ENCODE measurements at places on chromosomes 3 and 15.

GRCh38 chr3:30453360-30454039 is 152.9 kb upstream of the TGFBR2 start:
- DNase-seq = no peak

DNA sequence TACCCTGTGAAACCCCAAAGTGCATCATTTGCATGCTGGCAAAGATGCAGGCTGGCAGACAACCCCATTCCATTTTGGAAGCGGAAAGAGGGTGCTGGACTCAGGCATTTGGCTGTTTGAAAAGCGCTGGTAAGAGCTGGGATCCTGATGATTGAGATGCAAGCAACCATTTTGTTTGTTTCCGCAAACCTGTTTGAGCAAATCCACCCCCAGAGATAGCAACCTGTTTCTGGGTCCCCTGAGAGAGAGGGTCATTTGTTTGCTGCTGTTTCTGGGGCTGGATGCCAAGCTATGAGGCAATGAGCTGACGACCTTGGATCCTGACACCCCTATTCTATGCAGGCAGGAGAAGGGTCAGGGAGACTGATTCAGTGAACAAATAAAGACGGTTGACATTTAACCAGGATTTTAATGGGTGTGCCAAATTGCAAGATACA is 9.8 kb downstream of the SLC6A1 start:
- DNase-seq = no peak

DNA sequence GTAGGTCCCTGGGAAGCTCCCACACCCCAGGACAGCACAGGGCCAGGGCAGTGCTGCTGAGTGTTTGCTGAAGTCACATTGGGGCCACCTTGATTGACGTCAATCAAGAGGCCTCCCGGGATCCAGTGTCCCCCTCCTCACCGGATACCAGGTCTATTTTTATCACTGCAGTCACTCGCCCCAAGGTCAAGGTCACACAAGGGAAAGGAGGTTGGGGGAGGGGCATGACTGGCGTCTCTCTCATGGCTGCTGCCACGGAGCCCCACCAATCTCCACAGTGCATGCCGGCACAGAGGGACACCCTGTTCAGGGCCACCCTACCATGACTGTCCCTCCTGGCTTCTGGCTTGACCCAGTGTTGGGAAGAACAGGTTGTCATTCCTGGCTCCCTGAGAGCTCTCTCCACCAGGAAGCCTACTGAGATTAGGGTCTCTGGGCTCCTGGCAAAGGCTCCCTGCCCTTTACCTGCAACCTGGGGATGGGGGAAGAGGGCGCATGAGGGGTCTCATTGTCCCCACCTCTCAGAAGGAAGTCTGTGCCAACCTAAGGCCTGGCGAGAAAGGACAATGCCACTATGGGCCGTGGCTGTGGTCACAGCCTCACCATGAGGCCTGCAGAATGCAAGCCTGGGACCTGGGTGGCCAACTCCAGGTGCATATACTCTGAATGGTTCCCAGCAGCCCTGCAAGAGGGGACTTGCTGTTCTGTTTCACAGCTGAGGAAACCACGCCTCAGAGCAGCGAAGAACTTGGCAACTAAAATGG is 1.5 kb downstream of the MYL3 start:
- DNase-seq = no peak

DNA sequence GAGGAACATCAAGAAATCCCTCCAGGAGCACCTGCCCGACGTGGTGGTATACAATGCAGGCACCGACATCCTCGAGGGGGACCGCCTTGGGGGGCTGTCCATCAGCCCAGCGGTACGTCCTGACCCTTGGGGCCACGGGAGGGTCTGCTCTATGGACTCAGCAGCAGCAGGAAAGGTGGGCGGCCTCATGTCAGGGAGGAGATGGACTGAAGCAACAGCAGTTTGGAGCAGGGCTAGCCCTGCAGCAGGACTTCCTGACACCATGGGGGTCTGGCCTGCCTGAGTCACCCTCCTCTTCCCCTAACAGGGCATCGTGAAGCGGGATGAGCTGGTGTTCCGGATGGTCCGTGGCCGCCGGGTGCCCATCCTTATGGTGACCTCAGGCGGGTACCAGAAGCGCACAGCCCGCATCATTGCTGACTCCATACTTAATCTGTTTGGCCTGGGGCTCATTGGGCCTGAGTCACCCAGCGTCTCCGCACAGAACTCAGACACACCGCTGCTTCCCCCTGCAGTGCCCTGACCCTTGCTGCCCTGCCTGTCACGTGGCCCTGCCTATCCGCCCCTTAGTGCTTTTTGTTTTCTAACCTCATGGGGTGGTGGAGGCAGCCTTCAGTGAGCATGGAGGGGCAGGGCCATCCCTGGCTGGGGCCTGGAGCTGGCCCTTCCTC is 24.2 kb downstream of the HDAC11 start:
- no peak for DNase-seq

DNA sequence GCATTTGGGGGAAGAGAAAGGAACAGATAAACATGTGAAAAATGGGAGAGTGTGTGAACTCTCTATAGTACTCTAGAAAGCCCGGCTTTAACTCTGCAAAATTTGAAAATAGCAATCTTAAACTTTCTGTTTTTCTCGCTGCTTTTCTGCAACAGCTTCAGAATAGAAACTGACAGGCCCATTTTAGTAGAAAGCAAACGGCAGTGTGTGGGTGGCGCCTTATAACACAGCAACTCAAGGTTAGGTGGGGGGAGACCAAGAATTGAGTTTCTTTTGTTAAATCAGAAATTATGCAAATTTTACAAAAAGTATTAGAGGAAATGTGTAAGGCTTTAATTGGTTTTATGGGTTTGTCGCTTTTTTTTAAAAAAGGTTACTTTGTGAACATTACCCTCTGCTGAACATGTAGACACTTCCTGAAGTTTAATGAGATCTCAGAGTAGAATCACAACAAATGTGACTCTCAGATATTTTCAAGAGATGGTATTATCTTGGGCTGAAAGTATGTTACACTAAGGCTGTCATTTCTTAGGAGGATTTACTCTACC is 107.0 kb downstream of the PTPRG start:
- DNase-seq = no peak

DNA sequence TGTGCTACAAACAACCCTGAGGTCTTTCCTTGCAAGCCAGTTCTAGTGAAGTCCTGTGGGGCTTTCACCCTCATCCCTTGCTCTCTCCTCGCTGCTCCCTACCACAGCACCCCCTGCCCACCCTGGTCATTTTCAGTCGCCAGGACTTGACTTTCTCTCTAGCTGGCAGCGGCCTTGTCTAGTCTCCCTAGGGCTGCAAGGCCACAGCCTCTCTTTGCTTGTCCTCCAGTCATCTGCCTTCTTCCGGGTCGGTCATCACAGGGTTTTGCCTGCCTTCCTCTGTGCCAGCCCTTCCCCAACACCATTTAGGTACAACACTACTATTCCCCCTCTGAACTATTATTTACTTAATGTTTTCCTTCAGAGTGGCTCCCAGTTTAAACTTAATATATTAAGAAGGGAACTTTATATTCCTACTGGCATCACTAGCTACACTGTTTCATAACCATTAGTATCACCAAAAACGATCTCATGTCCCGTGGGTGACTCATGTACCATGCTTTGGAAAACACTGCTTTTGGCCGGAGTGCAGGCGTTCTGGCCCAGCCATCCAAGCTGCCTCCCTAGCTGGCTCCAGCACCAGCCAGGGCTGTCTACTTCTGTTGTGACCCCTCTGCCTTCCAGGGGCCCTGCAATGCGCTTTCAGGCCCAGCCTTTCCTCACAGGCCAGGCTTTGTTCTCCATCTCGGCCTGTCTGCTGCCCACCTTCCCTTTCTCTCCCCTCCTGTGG is 21.4 kb downstream of the FAH start:
- DNase-seq = no peak

- no peak for DNase-seq
Observed at GRCh38 chr3:125349556-125350165, 25.5 kb downstream of the ZNF148 start.

- no peak for DNase-seq
Observed at GRCh38 chr3:339351-339750, 142.8 kb downstream of the CHL1 start.

- DNase-seq = no peak
Observed at GRCh38 chr3:182238126-182238525, 526.4 kb downstream of the SOX2 start.

DNA sequence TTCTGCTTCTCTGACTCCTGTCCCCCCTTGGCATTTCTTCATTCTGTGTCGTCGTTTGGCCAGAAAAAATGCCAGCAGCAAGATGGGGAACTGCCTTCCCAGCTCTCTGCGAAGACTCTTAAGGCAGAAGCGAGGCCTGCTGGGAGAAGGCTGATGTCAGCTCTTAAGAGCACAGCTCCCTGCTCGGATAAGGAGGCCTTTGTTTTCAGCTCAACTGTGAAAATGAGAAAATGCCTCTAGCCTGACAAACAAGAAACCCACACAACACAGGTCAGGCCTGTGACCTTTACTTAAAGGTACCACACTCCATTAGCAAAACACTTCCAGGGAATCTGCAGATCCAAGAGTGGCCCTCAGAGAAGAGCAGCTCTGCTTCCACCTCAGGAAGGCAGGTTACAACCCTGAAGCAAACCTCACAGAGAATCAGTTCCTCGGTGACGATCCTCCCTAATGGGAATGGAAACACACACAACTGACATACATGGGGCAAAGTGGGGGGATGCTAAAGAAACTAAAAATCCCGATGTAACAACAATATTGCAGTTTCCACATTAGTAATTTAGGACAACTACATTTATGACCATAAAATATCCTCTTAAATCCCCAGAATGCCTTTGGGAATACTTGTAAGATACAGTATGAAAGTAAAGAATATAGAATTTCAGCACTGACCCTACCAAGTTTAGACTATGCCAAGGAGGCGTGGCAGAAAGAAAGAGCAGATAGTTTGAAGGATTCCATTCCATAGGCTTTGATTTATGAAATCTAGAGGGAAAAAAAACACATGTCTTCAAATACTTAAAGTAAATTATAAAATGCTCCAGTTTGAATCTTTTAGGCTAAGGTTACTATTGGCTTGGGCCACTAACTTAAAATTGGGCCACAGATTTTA is 52.1 kb downstream of the VGLL4 start:
- DNase-seq = no peak

DNA sequence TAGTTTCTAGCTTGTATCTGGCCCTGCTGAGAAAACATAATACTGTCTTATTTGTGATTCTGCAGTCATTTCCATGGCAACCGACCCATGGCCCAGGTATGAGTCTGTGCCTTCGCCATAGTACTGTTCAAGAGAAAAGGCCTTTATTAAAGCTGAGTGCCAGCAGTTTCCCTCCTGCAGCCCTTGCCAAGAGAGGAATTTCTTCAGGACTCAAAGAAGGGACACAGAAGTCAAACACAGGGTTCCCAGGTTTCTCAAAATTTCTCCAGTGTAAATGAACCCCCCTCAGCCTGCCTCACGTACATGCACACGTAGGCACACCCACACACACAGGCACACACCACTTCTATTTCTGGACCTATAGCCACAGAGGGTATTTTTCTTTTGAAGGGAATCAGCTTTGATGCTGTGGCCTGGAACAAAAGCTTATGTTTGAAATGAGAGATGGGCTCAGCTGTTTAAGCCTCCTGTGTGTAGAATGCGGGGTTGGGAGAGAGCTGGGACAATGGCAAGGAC is 269.2 kb downstream of the PDCD6IP start:
- no peak for DNase-seq

DNA sequence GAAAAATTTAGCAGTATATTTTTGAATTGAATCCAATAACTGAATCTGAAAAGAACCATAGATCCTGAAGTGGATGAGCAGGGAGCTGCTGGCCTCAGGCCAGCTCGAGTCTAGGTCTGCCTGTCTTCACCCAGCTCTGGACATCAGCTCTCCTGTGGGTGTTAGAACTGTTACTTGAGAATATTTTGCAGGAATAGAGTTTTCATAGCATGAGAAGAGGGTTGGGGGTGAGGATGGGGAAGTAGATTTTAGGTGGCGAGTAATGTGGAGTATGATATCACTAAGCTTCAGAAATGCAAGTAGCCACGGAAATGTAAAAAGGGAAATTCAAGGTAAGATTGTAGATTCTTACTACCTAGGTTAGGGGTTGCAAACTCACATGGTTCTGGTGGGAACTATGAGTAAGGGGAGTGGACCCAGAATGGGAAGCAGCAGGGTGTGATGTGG is 6.2 kb downstream of the RAB8B start:
- DNase-seq = no peak

- no peak for DNase-seq
Observed at GRCh38 chr3:44987332-44987731, 11.3 kb downstream of the EXOSC7 start.

DNA sequence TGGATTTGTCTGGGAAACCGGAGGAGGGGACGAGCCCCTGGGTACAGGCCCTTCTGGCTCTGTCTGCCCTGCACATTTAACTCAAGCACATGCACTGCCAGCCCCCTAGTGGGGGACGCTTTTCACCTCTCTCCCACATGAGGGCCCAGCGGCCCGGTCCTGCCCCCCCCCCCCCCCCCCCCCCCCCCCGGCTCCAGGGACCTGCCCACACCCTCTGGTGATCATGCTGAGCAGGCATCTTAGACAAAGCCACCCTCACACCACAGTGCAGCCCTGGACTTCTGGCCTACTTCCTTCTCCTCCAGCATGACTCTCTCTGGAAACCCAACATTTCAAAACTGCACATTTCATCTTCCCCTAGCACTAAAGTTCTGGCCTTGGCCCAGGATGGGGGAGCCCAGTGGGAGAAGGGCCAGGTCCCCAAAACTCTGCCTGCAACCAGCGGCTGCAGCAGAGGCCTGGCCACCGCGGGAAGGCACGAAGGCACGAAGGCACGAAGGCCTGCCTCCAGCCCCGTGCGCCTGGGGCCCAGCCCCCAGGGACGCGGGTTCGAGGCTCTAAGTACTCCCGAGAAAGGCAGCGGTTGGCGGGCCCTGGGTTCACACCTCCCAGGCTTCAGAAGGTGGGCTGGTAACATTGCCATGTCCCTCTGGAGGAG is 14.1 kb downstream of the KLF15 start:
- no peak for DNase-seq

DNA sequence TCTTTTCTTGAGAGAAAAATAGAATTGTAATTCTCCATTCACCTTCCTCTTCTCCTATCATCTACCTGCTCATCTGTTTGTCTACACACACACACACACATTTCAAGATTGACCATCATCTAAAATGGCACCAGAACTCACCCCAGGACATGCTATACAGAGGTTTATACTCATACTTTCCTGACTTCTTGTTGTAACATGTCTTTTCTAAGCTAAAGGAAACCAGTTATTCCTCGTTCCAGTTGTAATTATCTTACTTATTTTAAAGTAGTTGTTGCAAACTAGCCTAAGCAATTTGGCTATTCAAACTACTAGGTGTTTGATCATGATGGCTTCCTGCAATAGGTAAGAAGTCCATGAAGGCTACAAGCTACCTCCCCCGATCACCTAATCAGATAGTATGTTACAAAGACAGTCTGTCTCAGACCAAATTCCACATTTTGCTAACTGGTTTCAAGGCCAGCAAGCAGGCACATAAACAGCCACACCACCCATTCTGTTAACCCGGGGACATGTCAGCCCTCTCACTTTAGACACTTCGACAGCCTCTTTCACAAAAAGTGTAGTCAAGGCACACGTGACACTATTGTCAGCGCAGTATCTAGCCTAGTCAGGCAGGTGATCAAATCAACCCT is 189.7 kb downstream of the SHQ1 start:
- DNase-seq = no peak

GRCh38 chr3:118262800-118263402 is 771.7 kb downstream of the IGSF11 start:
- no peak for DNase-seq
